GM19239 (cell line): ENCODE measurements at places on chromosomes 1 and 21.

DNA sequence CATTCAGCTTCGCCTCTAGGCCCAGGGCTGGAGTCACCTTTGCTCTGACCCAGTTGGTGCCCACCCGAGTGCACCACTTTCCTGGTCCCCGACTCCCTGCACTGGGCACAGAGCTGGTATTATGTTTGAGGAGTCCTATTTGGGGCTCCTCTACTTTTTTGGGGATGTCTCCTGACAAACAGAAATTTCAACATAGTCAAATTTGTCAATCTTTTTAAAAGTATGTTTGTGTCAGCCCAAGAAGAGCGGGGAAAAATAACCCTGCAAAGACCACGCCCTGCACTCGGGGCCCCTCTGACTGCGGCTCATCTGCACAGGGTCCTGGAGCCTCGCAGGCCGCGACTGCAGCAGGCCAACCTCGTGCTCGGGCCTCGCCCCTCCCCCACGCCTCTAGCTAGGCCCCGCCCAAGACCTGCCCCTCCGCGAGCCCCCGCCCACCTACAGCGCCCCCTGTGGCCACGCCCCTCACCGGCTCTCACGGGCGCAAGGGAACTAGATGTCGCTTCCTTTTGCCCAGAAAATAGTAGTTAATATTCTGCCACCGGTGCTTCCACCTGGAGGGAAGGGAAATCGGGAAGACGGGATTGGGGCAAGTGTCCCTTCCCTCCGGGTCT lies 11.4 kb downstream of the FAM229A start:
- DNase-seq: no peak

GRCh38 chr1:214857716-214858115 lies 224.8 kb upstream of the KCNK2 start:
- DNase-seq: no peak

- no peak for DNase-seq
Measured at GRCh38 chr1:200049810-200050209, 22.3 kb downstream of the NR5A2 start.

- DNase-seq: peak; percentile 13
Measured at GRCh38 chr21:33296156-33296555, 28.6 kb upstream of the IFNAR1 start.

GRCh38 chr1:47189844-47190508 lies at the start of gene PDZK1IP1:
Gene PDZK1IP1 (minus strand): TSS chr1:47190036. CDS start chr1:47189932, 104 bp downstream.
- no peak for DNase-seq

DNA sequence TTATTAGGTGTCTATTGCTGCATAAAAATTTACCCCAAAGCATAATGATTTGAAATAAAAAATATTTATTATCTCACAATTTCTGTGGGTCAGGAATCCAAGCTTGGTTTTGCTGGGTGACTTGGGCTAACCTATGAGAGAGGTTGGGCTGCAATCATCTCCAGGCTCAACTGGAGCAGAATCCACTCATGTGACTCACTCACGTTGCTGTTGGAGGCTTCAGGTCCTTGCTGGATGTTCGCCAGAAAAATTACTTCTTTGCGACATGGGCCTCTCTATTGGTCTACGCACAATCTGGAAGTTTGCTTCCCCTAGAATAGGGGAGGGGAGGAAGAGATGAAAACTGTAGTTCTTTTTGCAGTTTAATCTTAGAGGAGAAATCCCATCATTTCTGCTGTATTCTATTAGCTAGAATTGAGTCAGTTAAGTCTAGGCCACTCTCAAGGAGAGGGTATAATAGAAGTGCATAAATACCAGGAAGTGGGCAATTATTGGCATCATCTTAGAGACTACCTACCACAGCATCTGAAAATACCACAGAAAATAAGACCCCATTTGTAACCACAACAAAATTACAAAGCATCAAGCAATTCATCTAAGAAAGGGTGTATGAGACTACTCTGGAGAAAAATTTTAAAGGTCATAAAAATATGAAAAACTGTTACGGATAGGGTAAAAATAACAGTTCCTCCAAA lies 5.7 kb upstream of the FASLG start:
- no peak for DNase-seq

DNA sequence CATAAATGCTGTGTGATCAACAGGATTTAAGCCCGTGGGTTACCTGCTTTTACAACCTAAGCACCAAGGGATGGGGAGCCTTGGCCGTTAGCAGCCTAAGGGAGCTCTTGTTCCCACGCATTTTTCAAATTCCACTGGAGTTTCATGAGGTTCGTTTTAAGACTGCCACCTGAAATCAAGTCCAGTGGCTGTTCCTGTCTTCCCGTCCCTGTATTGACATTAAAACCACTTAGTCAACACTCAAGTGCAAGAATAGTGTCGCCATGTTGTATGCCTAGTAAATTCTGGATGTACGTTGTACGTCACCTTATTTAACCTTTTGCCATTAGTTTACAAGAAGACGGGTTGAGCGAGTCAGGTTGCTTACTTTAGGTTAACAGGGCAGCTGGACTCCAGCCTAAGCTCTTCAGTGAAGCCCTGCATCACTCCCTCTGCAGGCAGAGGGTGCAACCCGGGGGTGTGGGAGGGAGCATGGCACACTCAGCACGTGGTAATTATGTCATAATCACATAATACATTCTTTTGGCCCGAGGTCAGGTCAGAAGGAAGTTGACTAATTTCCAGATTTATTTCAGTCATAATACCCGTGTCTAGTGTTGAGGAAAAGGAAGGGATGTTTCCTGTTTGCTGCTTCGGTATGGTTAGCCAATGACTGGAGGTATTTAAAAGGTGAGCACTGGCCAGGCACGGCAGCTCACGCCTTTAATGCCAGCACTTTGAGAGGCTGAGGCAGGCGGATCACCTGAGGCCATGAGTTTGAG lies 42.5 kb downstream of the CNST start:
- peak; percentile 29 for DNase-seq

GRCh38 chr1:85359874-85360721 lies 83.7 kb upstream of the BCL10 start:
- no peak for DNase-seq

DNA sequence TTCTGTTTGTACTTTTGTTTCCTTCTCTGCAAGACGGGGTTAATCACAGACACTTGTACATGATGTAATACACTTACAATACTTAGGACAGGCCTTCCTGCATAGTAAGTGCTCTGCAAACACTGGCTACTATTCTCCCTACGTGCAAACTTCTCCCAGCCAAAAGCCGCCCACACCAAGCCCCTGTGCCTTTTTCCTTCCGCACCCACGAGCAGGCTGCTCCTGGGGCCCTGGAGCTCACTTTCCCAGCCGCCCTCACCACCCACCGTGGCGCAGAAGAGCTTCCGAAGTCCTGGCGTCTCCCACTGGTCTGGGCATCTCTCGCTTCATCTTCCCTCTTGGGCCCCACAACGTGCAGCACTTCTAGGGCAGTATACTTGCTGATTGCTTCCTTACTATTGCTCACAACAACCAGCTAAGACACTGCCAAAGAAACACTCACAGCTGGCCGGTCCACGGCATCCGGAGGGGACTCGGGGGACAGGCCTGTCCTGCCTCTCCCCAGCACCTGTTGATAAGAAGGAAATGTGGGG lies 22.5 kb upstream of the GPR157 start:
- DNase-seq: no peak

- DNase-seq: no peak
Measured at GRCh38 chr1:69846267-69846666, 278.5 kb downstream of the LRRC7 start.

- no peak for DNase-seq
Measured at GRCh38 chr1:152089014-152089674, at the start of gene TCHHL1. Gene TCHHL1 (minus strand): TSS chr1:152089064. CDS start chr1:152088143, 921 bp downstream.

DNA sequence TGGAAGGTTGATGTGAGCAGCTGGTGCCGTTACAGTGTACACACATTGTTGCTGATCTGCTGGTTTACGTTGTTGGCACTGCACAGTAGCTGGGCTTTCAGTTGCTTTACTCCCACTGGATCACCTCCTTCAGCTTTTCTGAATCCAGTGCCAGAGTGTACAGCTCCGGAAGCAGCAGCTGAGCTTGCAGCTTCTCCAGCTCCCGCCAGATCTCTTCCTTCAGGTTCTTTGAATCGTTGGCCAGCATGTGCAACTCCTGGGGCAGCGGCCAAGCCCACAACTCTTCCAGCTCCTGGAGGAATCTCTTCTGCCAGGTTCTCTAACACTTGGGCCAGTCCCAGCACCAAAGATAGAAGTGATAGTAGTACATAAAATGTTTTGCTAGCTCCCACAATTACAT lies 149.7 kb upstream of the RRP15 start:
- no peak for DNase-seq
